ENCODE measurements at places on chromosomes 1 and 21.

- DNase-seq, result no peak
These were observed 60.4 kb upstream of the ATP1A1 start for GRCh38 chr1:116312681-116313069.

DNA sequence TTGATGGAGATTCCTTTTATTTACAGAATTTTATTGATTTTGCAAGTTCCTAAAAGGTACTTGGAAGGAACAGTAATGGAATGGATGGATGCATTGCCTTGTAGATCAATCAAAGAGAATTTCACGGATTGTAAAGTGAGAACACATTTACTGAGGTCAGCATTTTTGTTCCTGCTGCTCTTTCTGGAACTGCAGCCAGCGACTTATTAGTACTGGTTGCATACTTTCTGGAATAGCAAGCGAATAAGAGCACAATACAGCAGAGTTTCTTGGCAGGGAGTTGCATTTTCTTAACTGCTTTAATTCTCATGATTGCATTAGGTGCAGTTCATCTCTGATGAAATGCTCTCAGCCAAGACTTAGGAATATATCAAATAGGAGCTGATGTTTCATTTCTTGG, 106.1 kb upstream of the CHODL start:
- no peak for DNase-seq

GRCh38 chr1:29967261-29967660, 730.9 kb downstream of the PTPRU start:
- DNase-seq, result no peak

- no peak for DNase-seq
These were observed 67.7 kb downstream of the PTGER3 start for GRCh38 chr1:70979881-70980280.

DNA sequence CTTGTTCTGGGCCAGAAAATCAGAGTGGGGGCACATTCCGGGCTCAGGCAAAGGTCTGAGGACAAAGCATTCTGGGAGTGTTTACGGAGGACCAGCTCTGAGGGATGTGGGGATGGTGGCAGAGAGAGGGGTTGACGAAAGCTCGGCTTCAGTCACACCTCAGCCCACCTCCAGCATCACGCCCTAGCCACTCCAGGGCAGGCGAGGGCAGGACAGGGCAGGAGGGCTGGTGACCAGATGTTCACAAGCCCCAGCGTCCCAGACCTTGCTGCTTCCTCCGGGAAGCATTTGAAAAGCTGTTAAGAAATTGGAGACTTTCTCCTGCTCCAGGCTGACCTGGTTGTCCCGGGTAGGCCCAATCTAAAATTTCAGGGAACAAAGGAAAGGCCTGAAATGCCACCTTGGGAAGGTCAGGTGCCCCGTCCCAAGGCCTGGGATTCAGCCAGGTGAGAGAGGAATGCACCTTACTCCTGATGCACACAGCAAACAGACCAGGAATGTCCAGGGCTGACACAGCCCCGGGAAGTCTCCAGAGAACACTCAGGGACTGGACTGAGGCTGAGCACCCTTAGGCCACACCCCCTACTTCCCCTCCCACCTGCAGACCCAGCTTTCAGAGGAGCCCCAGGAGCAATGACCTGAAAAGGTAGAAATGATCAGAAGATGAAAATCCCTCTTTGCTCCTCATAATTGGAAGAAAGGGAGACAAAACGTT, 71.9 kb upstream of the KLHDC7A start:
- no peak for DNase-seq

GRCh38 chr1:13930151-13930550, 230.2 kb downstream of the PRDM2 start:
- peak; percentile 19 for DNase-seq

GRCh38 chr1:22591576-22591975, 28.3 kb downstream of the EPHA8 start:
- no peak for DNase-seq

DNA sequence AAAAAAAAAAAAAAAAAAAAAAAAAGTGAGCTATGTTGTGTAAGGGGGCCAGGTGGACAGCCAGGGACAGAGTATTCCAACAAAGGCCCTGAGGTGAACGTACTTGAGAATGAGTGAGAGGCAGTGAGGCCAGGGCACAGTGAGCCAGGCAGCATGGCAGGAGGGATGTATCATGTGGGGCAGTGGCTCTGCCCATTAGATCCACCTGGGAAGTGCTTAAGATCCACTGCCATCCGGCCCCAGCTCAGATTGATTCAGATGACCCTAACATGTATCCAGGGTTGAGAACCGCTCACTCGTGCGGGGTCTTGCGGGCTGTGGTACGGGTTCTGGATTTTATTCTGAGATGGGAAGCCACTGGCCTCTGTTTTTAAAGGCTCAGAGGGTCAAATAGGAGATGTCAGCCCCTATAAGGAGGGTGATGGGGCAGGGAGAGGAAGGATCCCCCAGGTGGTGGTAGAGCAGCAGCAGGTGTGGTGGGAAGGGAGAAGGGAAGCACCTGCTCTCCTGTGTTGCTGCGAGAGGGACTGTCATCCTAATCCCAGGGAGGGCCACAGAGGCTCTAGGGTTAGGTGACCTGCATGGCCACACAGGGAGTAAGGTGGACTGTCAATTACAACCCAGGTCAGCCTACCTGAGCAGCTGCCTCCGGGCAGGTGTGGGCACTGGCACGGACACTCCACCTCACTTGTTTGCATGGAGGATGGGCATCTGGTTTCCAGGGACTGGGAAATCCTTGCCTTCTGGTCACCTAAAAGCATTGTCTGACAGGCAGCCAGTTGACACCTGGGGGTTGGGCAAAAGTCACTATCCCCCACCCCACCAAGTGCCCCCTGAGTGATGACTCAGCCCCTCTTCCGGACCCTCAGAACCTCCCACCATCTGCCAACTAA, 31.6 kb downstream of the CDK18 start:
- no peak for DNase-seq

DNA sequence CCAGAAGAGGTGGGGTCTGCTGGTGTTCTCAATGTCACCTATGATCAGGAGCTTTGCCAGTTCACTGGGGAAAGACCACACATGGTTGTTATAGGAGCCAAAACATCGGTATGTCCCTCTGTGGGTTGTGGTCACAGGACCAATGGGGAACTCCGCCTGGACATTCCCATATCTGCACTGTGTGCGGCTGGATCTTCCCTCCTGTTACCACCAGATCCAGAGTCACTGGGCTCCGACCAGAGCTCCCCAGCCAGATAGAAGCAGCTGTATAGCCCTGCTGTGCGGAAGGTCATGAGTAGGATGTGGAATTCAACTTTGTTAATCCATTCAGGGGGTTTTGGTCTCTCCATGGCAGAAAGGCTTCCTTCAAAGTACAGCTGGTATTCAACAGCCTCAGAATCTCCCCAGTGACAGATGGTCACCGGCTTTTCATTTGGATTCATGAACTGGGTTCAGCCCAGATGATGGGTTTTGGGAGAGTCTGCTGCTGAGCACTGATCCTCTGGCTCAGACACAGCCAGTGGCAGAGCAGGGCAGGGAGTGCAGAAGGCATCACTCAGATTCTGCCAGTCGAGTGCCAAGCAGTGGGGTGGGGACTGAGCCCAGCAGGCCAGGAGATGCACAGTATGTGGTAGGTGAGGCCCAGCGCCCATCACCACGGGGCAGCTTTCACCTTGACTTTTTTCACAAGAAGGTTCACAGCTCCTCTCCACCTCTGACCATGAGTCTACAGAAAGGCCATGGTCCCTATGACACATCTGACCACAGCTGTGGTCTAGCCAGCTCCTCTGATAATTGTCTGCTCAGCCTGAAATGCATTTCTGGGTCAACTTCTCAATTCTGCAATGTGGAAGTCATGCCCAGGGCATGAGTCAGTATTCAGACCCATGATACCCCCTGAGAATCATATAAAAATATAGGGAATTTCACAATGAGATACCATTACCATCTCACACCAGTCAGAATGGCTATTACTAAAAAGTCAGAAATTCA, 2.9 kb upstream of the SHCBP1L start:
- no peak for DNase-seq

GRCh38 chr21:36927719-36928117, 38.8 kb downstream of the HLCS start:
- peak; percentile 77 for DNase-seq

DNA sequence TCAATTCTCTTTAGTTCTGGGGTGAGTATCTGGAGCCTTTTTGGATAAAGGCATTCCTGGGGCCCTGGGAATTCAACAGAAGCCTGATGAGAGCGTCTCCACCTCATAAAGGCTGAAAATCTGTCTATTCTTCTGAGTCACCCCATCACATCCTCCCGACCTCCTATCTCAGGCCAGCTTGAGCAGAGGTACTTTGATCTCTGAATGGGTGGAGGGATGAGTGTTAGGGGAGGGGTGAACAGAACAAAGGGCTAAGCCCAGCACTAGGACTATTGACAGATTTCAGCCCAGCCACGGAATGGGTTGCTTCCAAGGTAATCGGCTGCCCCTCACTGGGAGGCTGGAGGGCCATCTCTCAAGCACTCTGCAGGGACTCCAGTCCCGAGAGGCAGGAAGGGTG, 2.5 kb upstream of the MYBPH start:
- DNase-seq, result no peak

DNA sequence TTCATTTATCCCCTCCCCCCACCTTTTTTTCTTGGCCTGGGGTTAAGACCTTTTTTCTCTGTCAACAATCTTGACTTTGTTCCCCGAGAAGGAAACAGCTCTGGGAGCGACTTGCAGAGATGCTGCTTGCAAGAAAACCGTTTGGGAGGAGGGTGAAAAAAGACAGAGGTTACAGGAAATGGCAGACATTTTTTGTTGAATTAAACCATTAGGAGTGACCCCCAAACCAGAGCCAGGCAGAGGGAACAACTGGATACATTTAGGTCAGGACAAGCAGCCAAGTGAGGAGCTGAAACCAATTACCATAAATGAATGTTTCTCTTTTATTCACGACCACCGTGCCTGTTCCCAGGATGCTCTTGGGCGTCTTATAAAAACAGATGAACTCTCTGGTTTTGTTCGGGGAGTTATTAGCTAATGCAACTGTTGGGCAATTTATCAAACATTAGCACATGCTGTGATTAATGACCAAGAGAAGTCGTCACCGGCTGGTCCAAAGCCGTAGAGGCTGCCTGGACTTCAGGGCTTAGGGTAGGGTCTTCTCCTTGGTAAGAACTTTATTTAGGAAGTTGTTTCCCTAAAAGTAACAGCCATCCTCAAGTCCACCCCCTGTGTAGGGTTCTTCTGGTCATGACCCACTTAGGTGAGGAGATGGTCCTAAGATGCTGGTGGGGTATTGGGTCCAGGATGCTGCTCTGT, 141.0 kb downstream of the FOXD2 start:
- DNase-seq, result no peak

- DNase-seq, result no peak
These were observed 4.2 kb upstream of the GJB5 start for GRCh38 chr1:34750610-34751009.

DNA sequence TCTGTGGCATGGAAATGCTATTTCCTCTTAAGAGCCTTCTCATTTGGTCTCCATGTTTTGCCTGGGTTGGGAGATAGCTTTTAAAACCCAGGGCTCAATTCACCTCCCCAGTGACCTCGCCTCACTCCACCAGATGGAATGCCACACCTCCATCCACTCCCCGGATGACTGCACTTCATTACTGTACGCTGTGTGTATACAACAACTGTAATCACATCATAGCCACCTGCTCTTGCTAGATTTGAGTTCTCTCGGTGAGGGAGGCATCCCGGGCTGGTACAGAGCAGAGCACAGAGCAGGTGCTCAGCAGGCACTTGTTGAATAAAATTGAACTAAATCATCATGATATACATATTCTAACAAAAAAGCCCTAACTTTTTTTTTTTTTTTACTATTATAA, 26.0 kb downstream of the SDE2 start:
- no peak for DNase-seq

Data from stimulated activated CD4-positive, alpha-beta T cell treated with anti-CD3 and anti-CD28 coated beads, Interleukin-4, amount 100 ng/mL, for 1 hour (primary cell).